Posterior vena cava (tissue), 2 donors: ENCODE measurements at places on chromosomes 3 and 15. TPM values are rescaled to one million over a fixed set of nuclear protein-coding genes. Genes with fewer than 3 reads are reported as not detected.

The GHSR gene
- not detected for total RNA-seq

The ACTC1 gene
- 93.6 TPM for total RNA-seq

DNA sequence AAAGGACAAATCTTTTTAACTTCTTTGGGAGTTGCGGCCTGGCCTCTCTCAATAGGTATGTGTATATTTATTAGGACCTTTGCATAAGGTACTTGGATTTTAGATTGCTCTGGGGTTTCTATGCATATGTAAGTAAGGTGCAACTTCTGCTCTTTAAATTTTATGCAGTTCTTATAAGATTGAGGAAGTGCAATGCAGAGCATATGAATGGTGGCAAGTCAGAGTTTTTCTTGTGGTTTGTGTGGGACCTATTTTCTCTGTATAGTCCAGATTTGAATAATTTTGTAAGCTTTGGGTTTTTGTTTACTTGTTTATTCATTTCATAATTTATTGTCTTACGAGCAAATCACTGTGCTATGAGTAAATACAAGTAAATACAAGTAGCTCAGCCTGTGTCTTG, 101.5 kb downstream of the ATG7 start:
- no peak for DNase-seq

DNA sequence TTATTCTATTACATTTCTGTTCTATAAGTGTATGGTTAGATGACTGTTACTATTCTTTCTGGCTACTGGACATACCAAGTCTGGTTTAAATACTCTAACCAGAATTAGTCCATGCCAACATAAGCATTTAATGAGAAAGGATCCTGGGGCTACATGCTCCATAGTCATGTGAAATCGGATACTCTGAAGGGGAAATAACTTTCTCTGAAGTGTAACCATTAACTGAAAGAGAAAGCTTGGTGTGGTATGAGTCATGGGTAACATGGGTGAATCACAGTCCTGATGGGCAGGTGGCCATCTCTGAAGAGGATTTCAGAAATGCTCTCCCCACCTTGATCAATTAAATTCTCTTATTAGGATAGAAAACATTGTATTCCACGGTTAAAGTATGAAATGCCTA, 69.4 kb downstream of the FHIT start:
- DNase-seq, result no peak

- no peak for DNase-seq
These were observed 254.8 kb downstream of the ZBTB20 start for GRCh38 chr3:114892131-114892879.

- no peak for DNase-seq
These were observed 545.4 kb upstream of the IL12A start for GRCh38 chr3:159443266-159443665.

The HCLS1 gene
- 72.0 TPM for total RNA-seq

The SAMMSON gene
- 0.28 TPM for total RNA-seq

The IMPG2 gene
- 0.38 TPM for total RNA-seq

The XCR1 gene
- 0.14 TPM for total RNA-seq

GRCh38 chr3:131077904-131078303, 51.2 kb downstream of the NEK11 start:
- no peak for DNase-seq

DNA sequence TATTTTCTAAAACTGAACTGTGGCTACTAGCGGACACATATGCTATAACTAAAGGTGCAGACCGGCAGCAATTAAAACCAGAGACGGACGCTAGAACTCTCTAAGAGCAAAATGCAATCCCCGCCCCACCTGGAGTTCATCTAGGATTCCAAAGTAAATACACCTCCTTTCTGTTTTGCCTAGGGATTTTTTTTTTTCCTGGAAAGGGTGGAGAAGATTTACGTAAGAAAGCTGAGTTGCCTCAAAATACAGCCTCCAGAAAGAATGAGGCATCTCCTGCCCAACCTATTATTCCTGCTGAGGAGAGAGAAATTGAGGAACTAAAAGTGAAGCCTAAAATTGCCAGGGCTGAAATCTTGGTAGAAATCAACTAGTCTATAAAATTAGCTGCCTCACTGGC, 150.2 kb downstream of the TP63 start:
- DNase-seq, result no peak

- no peak for DNase-seq
These were observed 274.9 kb upstream of the DNAJC19 start for GRCh38 chr3:181264486-181264885.

The GPR149 gene
- not detected for total RNA-seq

- peak; percentile 85 for DNase-seq
These were observed 921 bp downstream of the MGLL start for GRCh38 chr3:127821394-127821793.

DNA sequence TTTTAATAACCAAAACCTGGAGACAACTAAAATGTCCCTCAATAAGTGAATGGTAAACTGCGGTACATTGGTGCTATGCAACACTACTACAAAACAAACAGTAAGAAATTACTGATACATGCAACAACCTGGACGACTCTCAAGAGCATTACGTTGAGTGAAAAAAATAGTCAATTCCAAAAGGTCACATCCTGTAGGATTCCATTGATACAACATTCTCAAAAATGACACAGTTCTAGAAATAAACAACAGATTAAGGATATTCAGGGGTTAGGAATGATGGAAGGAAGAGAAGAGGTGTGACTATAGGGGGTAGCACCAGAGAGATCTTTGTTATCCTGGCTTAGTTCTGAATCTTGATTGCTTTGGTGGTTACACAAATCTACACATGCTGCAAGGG, 72.2 kb downstream of the ZNF148 start:
- no peak for DNase-seq

The CACNA2D2 gene
- 2.0 TPM for total RNA-seq

The KLHL40 gene
- total RNA-seq, result not detected

- DNase-seq, result no peak
These were observed 6.1 kb upstream of the OSTN start for GRCh38 chr3:191192941-191193340.

- no peak for DNase-seq
These were observed 187.4 kb downstream of the ADAMTS17 start for GRCh38 chr15:100154338-100154737.

GRCh38 chr3:192747746-192748145, 20.4 kb upstream of the FGF12 start:
- no peak for DNase-seq

GRCh38 chr3:2303566-2303965, 204.9 kb downstream of the CNTN4 start:
- no peak for DNase-seq
